Stimulated activated CD8-positive, alpha-beta memory T cell treated with anti-CD3 and anti-CD28 coated beads, Interleukin-7, amount 100 ng/mL, for 1 hour (primary cell): ENCODE measurements at places on chromosomes 6 and 20.

DNA sequence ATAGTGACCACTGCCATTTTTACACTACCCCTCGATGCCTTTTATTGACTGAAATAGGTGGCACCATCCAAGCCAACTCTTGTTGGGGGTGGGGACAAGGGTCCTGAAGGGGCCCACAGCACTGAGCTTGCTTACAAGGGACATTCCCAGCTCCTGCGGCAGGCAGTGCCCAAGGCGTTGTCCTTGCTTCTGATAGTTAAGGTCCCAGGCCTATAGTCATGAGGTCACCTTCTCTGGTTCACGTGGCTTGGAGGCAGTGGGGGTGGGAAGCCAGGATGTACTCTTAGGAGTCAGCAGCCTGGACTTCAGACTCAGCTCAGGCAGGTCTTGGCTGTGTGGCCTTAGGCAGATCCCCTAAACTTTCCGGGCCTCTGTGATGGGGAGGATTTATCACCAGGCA is 48.6 kb downstream of the TOX2 start:
- DNase-seq = no peak

DNA sequence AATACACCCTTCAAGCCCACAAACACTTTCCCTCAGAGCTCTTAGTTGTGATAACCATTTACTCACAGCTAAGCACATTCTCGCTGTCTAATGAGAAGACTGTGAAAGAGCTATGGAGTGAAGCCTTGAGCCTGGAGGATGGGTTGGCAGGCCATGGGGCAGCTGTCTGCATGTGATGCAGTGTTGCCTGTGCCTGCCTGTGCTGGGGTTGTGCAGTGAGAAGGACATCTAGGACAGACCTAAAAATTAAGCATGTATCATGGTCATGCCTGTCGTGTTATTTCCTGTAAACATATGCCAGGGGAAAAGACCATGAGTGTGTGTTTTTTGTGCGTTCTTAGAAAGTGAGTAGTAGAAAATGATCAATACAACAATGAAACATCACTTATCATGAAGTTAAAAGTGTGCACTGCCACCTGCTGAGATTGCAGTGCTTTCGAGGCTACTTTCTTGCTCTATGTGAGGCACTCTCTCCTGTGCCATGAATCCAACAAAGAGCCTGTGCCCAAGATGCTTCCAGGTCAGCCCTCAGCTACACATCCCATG is 8.1 kb upstream of the ZC3H12D start:
- no peak for DNase-seq

DNA sequence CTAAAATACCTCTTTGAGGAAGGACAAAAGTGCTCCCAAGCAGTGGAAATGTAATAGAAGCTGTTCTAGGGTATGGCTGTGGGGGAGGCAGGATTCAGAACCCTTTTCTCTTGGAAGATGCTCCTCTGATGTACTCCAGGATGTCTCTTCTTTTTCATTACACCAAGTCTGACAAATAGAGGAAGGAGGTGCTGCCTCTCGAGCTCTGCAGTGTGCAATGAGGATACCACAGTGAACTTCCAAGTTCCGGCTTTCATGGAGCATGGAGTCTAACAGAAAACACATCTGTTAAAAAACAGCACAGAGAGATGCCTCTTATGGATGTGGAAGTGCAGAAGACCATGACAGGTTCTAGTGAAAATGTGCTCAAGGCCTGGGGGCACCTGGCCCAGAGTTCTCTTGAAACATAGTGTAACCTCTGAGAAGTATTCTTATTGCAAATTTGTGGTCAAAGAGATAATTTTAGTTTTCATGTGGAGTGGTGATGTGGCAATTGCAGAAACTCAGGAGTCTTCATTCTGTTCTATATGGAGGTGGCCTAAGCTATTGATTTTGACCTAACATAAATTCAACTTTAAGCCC is 362.0 kb upstream of the CITED2 start:
- no peak for DNase-seq

- DNase-seq = no peak
Measured at GRCh38 chr6:50935442-50935841, 116.8 kb downstream of the TFAP2B start.

GRCh38 chr20:57560554-57561355 is at the start of gene PCK1:
Gene PCK1, plus strand, starts transcription at chr20:57561110. Its CDS starts 302 bp downstream, at chr20:57561412.
- DNase-seq = no peak

- DNase-seq = no peak
Measured at GRCh38 chr20:32762754-32763201, 593 bp downstream of the DNMT3B start.

DNA sequence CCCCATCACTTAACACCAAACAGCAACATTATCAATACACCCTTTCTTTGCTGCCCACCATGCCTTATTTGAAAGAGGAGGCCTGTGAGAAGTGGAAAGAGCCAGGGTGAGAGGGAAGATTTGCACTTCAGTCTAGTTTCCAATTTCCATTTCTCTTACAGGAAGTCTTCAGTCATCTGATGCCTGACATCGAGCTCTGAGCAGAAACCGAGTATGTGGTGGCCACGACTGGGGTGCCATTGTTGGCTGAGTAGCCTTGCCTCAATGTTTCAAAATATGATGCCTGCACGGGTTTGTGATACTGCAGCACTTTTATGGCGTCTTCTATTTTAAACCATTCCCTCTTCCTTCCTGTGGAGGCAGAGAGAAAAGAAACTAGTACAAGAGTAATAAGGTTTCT is 39.8 kb upstream of the SMIM29 start:
- DNase-seq = no peak

DNA sequence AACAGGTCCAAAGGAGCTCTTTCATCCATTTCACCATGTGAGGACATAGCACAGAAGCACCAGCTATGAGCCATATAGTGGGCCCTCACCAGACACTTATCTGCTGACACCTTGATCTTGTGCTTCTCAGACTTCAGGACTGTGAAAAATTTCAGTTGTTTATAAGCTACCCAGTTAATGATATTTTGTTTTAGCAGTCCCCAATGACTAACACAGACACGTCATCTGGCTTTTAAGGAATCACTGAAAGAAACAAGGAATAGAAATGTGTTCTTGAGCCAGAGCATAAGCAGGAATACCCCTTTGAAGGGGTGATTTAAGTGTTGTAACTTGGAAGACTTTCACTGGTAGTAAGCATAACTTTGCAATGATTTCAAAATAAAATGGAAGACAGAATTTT is 214.7 kb upstream of the PTCHD4 start:
- no peak for DNase-seq

- no peak for DNase-seq
Measured at GRCh38 chr6:140437619-140438345, 1063.3 kb upstream of the CITED2 start.

GRCh38 chr20:56815796-56816195 is 186.7 kb downstream of the TFAP2C start:
- no peak for DNase-seq

GRCh38 chr6:73560853-73561407 is 40.1 kb upstream of the EEF1A1 start:
- no peak for DNase-seq

DNA sequence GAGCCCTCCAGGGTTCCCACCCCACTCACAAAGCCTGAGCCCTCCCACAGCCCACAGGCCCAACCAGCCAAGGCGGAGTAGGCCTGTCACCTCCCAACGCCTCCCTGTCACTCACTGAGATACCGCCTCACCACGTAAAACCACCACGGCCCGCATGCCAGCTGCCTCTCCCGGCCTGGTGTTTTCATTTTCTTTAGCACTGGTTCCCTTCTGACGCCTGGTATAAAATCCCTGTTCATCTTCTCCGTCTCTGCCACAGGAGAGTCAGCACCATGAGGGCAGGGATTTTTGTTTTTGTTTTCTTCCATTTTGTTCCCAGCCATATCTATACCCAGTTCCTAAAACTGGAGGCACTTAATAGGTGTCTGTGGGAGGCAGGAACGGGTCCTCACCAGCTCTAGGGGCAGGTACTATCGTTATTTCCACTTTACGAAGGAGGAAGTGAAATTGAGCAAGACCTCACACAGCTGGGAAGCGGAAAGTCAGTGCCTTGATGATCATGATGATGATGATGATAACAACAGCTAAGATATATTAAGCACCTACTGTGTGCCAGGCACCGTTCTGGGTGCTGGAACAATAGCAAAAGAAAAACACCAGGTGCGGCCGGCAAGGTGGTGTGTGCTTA is 58.6 kb downstream of the SNAI1 start:
- no peak for DNase-seq
